Mesenchymal stem cell (in vitro differentiated cells and primary cell): ENCODE measurements at places on chromosomes 7 and 10.
A peak's percentile ranks its signal among the peaks of the same experiment; 100 is the strongest.

DNA sequence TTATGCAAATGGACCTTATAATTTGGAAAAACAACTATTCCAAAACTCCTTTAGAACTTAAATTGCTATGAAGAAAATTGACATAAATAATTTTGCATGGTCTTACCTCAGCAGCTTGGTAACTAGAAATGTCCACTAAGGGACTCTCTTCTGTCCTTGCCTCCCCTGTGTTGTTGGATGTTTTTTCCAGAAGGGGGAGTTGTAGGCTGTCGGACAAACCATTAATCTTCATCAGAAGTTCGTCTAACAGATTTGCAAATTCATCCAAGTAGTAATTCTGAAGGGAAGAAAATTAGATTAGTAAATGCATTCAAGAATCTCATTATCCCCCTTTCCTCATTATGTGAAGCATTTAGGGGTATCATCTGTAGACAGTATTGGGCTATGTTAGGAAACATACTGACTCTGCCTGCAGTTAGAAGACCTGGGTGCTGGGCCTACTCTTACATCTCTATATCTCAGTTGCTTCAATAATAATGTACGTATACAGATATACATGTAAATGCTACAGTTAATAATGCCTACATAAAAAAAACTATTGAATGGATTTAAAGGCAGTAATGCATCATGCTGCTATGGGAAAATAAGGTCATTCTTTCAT is 155.6 kb downstream of the PKD1L1 start:
- no peak for DNase-seq
- H3K27ac ChIP-seq, result no peak overlapping the region
- no peak overlapping the region for H3K4me3 ChIP-seq
- no peaks in the 10 kb centered on the region for H3K27me3 ChIP-seq
- peaks cover 5% of the 10 kb centered on the region for H3K4me1 ChIP-seq

DNA sequence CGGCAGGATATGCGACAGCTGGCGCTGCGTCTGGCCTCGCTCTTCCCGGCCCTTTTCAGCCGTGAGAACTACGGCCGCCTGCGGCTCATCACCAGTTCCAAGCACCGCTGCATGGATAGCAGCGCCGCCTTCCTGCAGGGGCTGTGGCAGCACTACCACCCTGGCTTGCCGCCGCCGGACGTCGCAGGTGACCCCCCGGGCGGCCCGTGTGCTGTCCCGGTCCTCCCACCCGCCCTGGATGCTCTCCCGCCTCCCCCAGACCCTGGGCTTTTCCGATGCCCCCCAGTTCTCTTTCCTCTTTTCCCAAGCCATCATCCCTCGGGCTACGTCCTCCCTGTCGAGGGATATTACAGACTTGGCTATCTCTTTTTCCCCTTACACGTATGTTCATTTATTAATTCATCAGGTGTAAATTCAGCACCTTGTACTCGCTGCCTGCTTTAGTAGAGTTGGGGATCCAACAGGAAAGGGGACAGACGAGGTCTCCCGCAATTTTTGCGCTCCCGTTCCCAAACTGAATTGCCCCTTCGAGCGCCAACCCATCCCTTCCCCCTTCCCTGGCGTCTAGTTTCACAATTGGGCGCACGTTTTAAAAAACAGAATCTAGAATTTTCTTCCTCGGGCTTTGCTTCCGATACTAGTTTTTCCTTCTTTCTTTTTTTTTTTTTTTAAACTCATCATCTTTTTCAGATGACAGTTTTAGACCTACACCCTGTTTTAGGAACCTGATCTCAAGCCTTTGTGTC is 846 bp downstream of the MINPP1 start:
- H3K4me1 ChIP-seq, result no peaks in the 10 kb centered on the region
- peak overlapping the region; percentile 97 for H3K4me3 ChIP-seq
- H3K27ac ChIP-seq, result no peak overlapping the region
- DNase-seq, result peak; percentile 77

DNA sequence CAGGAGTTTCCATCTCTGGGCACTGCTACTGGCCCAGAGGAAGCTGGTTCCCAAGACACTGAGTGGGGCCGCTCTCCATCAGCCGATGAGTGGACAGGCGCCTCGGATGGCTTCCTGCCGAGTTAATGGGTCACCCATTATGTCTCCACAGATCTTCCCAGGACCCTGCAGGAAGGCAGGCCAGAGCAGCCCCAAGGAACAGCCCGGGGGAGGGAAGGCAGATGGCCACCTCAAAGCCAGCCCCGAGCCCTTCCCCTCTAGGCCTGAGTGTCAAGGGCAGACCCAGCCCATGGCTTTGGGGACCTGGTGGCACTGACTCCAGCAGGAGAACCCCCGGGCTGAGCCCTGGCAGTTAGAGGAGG is 3.4 kb upstream of the LFNG start:
- DNase-seq, result no peak
- H3K27me3 ChIP-seq, result peaks cover 10% of the 10 kb centered on the region
- H3K4me3 ChIP-seq, result no peak overlapping the region
- no peaks in the 10 kb centered on the region for H3K36me3 ChIP-seq
- H3K27ac ChIP-seq, result peak overlapping the region; percentile 97

DNA sequence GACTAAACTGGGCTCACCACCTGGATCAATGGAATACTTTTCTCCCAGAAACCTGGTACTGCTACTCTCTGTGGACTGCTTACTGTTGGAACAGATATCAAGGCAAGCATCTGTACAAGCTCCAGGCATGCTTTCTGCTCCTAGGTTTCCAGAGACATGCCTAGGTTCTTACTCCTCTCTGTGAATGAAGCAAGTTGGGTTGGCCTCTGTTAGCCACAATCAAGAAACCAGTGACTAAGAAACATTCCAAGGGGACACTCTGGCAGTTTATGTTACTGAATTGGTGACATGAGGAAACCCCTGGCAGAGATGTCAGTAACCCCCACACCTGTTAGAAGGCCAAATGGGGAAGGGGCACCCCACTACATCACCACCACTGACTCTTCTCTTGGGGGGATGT is 121.9 kb downstream of the GFRA1 start:
- peaks cover 2% of the 10 kb centered on the region for H3K4me1 ChIP-seq
- no peaks in the 10 kb centered on the region for H3K36me3 ChIP-seq
- H3K27me3 ChIP-seq, result no peaks in the 10 kb centered on the region
- no peak for DNase-seq

- H3K4me3 ChIP-seq, result no peak overlapping the region
- H3K4me1 ChIP-seq, result no peaks in the 10 kb centered on the region
- no peak overlapping the region for H3K27ac ChIP-seq
- no peak for DNase-seq
Measured at GRCh38 chr7:42572561-42572960, 335.6 kb upstream of the GLI3 start.

DNA sequence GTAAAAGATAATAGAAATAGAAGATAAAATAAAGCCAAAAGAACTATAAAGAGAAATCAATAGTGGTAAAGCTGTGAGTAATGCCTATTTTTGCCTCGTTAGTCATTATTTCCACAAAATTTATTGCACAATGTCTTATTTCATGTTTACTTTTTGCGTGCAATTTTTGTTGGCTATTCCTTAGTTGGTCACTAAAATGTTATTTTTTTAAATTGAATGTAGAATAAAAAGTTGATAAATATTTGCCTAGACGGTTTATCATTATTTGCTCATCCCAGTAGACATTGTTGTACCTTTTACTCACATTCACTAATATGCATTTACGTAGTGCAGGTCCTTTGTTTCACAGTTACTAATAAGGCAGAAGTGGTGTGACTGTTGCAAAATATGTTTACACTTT is 227.8 kb upstream of the BMPER start:
- no peak for DNase-seq
- H3K27me3 ChIP-seq, result no peaks in the 10 kb centered on the region
- no peaks in the 10 kb centered on the region for H3K36me3 ChIP-seq
- no peaks in the 10 kb centered on the region for H3K4me1 ChIP-seq
- H3K27ac ChIP-seq, result no peak overlapping the region
